ENCODE measurements at places on chromosomes 11 and 22.

DNA sequence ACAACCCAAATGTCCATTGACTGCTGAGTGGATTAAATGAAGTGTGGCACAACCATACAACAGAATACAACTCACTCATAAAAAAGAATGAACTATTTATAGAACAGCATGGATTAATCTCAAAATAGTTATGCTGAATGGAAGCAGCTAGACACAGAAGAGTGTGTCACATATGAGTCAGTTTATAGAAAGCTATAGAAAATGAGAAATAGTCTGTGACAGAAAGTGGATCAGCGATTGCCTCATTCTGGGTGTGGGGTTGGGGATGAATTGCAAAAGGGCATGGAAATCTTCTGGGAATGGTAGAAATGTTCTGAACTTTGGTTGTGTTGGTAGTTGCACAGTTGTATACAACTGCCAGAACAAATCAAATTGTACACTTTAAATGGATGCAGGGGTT lies 37.4 kb downstream of the PRR5L start:
- DNase-seq: peak; percentile 61

DNA sequence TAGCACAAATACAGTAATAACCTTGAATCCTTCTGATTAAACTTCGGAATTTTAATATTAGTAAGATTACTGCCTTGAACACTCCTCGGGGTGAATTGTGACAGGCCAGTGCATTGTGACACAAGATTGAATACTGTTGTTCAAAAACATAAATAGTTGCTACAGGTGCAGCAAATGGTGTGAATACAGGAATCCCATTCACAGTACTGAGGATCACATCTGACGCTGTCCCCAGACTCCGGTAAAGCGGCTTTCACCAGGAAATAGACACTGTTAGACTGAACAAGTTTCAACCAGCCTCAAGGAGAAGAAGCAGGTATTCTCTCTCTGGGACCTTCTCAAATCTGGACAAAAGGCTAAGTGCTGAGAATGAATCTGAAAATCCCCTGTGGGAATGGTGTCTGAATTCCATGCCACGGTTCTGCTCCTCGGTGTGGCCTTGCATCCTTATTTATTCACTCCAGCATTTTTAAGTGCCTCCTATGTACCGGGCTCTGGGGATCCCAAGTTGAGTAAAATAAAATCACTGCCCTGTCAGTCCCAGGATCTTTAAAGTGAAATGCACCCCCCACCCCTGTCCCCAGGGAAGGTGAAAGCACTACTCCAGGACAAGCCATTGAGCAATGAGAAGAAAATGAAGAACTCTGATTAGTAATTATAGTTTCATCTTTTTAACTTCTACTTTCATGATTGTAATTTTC lies 3.4 kb downstream of the LGR4 start:
- no peak for DNase-seq

GRCh38 chr11:1041471-1041870 lies 5.0 kb upstream of the MUC6 start:
- DNase-seq: no peak

- DNase-seq: no peak
Measured at GRCh38 chr22:19218541-19219233, 40.2 kb upstream of the SLC25A1 start.

DNA sequence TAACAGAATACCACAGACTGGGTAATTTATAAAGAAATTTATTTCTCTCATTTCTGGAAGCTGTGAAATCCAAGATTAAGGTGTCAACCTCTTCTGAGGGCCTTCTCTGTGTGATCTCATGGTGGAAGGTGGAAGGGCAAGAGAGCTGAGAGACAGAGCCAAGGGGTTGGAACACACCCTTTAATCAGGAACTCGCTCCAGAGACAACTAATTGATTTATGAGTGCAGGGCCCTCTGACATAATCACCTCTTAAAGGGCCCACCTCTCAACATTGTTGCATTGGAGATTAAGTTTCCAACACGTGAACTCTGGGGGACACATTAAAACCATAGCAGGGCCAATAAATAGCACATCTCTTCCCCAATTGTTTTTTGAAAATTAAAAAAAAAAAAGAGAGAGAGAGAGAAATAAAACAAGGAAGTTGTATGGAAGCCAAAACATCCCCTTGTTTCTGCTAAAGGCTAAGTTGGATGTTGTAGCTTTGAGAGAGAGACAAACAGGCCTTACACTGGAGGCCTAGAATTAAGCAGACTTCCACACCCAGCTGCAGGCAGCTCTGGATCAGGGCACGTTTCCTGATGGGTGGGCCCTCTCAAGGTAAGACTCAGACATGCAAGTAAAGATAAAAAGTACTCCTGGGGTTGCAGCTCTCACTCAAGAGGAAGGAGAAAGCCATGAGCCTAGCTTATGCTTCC lies 64.1 kb upstream of the BIRC3 start:
- no peak for DNase-seq

DNA sequence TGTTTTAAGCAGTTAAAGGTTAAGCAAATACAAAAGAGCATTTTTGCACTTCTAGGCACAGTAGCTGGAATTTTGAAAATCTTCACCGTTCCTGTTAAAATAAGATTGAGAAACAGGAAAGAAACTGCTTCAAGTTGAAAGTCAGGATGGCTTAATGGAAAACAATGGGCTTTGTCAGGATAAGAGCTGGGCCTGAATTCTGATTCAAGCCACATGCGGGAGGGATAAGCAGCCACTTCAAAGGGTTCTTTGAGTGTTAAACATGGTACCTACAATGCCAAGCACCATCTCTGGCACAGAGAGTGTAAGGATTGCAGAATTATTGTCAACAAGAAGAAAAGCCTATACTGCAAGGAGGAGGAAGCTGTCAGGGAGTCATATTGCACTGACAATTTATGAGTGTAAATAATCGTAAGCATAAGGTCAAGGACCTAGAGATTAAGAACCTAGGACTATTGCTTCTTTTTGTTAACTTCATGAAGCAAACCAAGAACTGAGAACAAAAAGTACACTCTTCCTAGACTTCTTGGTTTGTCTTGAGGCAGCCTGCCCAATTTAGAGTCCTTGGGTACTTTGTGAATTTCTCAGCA lies 32.5 kb downstream of the MPPED2 start:
- DNase-seq: no peak

DNA sequence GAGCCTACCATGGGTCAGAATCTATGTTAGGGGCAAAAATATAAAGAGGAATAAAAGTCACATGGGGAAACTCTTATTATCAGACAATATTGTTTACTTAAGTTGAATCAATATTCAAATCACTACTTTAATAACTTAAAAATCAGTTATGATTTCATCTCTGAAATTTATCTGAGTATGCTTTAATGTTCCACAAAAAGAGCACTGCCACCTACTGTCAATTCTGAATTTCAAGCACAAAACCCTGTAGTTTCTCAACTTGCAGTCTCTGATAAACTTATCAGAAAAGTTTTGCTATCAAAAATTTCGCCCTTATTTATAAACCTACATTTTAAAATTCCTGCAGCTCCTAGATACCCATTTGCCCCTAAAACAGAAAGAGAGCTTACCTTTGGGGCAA lies 47.3 kb downstream of the RDX start:
- no peak for DNase-seq

GRCh38 chr22:37726241-37726887 lies 29.5 kb downstream of the TRIOBP start:
- peak; percentile 59 for DNase-seq

- no peak for DNase-seq
Measured at GRCh38 chr11:2482204-2482603, 37.4 kb downstream of the KCNQ1 start.

DNA sequence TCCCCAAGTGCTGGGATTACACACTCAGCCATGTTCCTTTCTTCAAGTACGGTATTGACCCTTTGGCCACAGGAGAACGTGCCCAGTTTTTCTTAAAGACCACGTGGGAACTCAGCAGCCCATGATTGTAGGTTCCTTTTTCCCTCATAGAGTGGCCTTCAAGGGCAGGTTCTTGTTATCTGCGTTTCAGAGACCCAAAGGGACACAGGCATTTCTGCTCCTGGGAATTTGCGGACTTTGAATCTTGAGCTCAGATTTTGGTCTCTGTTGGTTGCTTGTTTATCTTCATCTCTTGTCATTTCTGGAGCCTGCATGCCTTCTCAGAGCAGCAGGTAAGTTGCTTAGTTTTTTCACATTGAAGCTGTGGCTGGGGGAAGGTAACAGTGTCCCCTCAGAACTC lies 12.0 kb downstream of the MARK2 start:
- DNase-seq: no peak

- no peak for DNase-seq
Measured at GRCh38 chr22:46370584-46371291, 35.2 kb downstream of the TRMU start.

DNA sequence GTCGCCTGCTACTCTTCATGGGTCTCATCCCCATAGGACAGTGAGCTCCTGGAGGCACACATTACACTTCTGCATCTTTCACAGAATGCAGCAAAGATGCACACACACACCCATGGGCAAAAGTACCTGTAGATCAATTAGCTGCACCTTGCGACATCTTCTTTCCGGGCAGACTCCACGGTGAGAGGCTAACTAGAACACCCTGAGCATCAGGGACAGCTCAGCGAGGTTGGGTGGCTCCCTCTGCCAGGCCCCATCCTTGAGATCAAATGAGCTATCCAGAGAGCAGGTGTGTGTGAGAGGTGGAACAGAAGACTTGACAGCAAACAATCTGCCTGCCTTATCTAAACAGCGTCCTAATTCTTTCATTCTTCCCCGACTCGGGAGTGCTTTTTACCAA lies 96.1 kb upstream of the BID start:
- DNase-seq: no peak

- DNase-seq: peak; percentile 53
Measured at GRCh38 chr11:8566613-8567210, 27.3 kb downstream of the STK33 start.

GRCh38 chr11:90753546-90753945 lies 530.7 kb upstream of the CHORDC1 start:
- DNase-seq: no peak

DNA sequence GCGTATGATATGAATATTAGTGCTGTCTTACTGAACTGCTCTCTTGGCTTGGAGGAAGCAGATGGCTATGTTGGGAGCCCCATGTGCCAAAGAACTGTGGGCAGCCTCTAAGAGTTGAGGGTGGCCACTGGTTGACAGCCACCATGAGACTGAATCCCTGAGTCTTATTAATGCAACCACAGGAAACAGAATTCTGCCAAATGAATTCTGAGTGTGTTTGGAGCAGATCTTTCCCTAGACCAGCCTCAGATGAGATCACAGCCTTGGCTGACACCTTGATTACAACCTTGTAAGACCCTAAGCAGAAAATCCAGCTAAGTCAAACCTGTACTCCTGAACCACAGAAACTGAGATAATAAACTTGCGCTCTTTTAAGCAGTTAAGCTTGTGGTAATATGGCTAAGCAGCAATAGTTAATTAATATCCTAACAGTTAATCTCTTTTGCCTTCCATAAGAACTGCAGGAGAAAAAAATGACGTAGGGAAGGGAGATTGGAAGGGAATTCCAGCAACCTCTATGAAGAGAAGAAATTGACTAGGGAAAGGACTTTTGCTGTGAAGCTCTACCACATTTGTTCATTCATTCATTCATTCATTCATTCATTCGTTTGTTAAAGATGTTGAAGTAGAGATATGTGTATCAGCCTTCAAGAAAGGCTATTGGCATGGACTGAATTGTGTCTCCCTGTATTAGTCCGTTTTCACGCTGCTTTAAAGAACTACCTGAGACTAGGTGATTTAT lies 26.8 kb downstream of the ADM start:
- DNase-seq: no peak

- no peak for DNase-seq
Measured at GRCh38 chr11:41099654-41100053, 359.8 kb downstream of the LRRC4C start.

DNA sequence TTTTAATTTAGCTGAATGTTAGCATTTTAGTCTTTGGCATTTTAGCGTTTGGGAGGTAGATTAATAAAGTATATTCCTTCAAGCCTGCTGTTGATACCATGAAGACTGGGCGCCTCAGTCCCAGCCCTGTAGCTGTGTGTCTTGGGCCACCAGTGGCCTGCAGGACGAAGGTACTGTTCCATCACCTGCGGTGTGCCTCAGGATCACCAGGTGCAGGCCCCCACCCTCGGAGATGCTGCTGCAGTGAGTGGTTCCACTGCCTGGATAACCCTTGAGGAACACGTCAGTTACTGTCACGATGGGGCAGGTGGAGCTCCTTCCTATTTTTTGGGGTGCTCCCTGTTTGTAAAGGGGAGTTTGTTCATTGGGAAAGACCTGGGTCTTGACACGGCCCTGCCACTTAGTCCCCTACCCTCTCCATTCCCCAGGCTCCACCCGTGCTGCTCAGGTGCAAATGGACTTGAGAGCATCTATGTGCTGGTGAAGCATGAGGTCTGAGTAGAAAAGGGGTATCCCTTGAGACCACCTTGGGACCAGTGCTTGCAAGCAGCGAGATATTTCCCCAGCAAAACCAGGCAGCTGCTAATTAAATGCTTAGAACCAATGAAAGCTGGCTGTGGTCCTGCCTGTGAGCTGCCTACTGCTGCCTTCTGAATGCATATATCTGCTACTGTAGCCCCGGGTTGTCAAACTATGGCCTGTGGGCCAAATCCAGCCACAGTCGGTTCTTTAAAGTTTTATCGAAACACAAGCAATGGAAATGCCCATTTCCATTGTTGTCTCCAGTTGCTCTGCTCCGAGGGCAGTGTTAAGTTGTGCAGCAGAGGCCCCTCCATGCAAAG lies 28.7 kb downstream of the INCENP start:
- DNase-seq: no peak

GRCh38 chr22:25690798-25691197 lies 51.2 kb upstream of the MYO18B start:
- DNase-seq: no peak

DNA sequence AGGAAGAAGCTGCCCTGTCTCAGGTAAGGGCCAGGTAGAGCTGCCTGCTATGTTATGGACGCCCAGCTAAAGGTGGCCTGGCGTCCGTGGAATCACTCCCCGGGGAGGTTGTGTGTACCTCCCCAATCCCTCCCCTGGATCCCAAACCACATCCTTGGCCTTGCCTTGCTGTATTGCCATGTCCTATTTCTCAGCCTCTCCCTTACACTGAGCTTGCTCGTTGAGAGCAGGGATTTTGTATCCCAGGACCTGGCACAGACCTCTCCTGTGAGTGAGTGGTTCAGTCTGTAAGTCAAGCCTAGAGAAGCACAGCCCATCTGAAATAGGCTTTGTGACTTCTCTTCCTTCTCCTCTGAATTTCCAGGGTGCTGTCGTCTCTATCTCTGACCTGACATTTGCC lies 53.9 kb downstream of the TRAF6 start:
- no peak for DNase-seq

- peak; percentile 76 for DNase-seq
Measured at GRCh38 chr11:10908215-10908951, 50.5 kb upstream of the ZBED5 start.

- no peak for DNase-seq
Measured at GRCh38 chr11:93498161-93498560, 45.0 kb downstream of the SMCO4 start.
